ENCODE measurements at places on chromosomes 4 and X.

- DNase-seq, result no peak
Observed at GRCh38 chrX:13716905-13717304, 17.5 kb downstream of the TRAPPC2 start.

GRCh38 chrX:154540897-154541535 lies 5.6 kb downstream of the G6PD start:
- DNase-seq, result no peak

- DNase-seq, result no peak
Observed at GRCh38 chr4:173214661-173215060, 46.0 kb downstream of the GALNT7 start.

DNA sequence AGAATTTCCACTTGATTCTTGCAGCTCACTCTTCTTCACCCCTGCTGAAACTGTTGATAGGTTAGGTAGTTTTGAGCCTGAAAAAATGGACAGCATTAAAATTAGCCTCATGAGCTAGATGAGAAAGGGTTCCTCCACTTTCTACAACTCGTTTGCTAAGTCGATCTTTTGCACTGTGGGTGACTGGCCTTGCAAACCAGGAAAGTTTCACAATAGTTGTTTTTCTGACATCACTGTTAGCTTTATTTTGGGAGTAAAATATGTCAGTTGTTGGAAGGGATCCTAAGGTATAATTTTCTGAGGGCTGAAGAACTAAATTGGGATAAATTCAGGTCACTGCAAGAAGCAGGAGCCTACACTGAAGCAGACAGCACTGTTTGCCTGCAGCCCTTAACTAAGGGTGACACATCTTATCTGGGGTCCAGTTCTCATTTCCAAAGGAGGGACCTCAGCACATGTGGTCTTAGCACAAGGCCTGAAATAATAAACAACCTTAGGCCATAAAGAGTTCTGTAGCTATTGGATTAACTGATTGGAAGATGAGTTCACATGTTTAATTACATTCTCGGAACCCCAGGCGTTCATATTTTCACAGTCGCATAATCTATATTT lies 29.1 kb downstream of the ANAPC4 start:
- no peak for DNase-seq

DNA sequence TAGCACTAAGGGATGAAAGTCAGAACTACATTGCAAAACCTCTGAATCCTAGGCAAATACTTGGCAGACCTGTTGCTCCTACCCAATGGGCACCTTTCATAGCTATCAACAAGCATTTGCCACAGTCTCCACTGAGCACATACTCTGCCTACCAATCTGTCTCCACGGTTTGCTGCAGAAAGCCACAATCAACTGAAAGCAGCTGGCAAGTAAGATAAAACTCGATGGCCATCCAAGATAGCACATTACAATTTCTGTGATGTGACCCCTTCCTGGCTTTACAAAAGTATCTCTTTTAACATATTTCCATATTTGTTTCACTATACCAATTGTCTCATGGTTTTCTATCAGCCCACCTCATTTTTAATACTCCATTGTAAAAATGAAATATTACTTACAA lies 1060.5 kb upstream of the INTU start:
- no peak for DNase-seq

DNA sequence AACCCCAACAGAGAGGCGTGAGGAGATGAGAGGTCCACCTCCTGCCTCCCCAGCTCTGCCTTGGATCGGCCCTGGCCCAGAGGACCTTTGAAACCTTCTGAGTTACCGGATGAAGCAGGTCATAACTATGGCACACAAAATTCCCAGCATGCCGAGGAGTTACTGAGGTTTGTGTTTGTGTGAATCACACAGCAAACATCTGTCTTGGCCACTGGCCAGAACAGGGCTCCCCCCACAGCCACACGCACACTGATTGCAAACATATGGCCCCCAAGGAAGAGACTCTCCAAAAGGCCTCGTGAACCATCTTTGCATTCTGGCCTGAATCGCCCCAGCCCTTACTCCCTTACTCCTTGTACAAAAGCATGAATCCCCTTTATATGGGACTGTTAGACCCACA lies 18.9 kb downstream of the RPS4X start:
- no peak for DNase-seq

DNA sequence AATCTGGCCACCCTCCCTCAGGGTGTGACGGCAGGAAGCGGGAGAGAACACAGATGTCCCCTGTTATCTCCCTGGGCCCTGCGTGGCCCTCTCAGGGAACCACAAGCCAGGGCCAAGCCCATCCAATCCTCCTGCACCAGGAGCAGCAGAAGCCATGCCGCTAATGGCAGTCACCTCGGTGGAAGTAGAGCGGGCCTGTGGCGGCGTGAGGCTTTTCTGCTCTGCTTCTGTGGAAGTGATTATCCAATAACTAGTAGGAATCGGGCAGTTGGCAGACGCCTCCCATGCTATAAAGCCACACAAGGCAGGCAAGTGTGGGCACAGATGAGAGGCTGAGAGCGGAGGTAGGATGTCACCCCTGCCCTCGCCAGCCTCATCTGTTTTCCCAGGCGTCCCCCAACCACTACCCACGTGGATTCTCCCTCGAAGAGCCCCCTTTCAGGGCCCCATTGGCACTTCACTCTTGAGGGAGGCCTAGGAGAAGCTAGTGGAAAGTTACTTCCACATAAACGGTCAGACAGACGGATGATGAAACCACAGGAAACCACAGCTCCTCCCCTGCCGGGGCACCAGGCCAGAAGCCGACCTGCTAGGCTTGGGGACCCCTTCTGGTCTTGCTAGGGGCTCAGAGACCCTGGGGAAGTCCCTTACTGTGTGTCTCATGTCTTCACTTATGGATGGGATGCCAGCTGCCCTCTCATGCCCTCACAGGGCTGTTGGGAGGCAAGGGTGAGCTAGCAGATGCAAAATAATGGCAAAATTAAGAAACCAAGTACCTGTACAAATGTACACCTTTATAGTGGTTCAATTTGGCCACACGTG lies 18.8 kb upstream of the TMSB4X start:
- DNase-seq, result peak; percentile 47

GRCh38 chrX:17547658-17548057 lies 172.7 kb downstream of the NHS start:
- no peak for DNase-seq

GRCh38 chrX:72621625-72622485 lies 49.2 kb upstream of the HDAC8 start:
- no peak for DNase-seq

DNA sequence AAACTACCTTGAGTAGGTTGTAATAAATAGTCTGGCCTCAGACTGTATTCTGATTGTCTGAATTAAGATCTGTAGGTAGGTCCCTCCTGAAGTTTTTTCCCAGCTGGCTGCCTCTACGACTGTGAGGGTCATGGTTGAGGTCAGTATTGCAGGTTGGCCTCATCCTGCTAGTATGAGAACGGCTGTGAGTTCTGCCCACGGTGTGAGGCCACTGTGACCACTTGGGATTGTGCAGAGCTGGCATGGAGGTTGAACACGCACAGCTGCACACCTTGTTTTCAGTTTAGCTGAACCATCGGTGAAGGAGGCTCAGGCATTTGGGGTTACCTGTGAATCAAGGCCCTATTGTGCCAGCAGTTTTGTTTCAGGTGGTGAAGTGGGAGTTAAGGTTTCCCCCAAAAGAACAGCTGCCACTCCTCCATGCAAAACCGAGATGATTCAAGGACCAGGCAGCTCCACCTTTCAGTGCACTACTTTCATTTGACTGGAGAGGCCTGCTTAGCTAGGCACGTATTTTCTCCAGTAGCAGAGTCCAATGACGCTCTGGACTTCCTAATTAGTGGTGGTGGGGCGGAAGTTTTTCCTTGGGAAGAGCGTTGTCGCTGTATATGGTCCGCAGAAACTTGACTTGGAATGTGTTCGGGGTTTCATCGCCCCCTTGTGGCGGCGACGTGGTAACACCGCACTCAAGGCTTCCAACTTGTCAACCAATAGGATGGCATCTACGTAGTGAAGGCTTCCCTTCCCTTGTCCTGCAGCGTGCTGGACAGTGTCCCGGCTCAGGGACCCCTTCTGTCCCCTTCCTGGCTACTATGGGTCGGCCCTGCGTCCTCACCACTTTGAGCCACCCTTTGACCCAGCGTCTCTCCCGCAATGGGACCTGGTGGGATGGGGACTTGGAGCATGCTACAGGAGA lies 13.8 kb downstream of the CMC4 start:
- no peak for DNase-seq

- DNase-seq, result no peak
Observed at GRCh38 chr4:100569196-100569595, 51.4 kb upstream of the EMCN start.

DNA sequence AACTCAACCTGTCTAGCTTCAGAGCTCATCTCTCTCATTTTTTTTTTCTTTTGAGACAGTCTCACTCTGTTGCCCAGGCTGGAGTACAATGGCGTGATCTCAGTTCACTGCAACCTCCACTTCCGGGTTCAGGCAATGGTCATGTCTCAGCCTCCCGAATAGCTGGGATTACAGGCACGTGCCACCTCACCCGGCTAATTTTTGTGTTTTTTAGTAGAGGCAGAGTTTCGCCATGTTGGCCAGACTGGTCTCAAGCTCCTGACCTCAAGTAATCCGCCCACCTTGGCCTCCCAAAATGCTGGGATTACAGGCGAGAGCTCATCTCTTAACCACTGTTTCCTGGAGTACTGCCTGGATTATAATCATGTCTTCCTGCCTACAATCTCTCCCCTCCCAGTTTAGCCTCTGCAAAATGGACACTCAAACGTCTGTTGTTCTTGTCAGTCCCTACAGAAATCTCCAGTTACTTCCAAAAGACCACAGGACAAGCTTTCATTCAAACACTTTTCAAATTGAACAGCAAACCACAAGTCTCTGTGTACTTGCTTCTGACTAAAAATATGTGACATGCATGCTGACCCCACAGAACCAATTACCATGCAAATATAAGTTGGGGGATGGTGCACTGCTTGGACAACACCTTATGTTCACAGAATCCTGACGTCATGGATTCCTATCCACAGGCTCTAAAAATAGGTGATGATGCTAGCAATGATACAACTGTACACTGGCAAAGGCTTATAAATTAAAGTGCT lies 137.2 kb downstream of the SH3KBP1 start:
- no peak for DNase-seq

DNA sequence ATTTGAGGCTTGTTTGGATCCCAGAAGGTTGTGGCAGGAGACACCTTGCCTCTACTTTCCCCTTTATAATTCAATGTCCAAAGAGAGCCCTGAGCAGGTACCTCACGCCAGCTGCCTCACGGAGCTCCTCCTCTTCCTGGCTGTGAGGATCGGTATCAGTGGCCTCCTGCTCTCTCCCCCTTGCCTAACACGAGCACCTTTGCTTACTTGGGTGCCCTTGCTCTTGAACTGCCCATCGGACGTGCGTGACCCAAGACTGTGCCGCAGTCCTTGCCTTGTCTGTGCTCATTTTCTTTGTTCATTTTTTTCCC lies 27.8 kb upstream of the MSANTD1 start:
- DNase-seq, result no peak

DNA sequence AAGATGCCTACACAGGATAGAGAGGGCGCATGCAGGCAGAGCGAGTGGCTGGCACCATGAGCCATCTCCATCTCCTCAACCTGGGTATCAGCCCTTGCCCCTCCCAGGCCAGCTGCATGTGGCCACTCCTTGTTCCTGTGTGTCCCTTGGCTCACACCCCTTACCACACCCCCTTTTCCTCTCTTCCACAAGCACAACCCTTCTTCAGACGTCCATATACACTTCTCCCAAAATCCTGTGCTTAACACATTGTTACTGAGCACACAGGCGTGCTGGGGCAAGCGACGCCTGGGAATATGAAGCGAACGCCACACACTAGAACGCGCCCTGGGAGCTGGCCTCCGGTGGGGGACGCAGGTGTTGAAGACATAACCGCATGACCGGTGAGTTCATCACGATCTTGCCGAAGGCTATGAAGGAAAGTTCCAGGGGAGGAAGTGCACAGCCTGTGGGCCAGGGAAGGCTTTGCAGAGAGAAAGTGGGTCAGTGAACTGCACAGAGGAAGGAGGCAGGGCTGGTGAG lies 19.1 kb upstream of the KIAA0232 start:
- DNase-seq, result no peak

DNA sequence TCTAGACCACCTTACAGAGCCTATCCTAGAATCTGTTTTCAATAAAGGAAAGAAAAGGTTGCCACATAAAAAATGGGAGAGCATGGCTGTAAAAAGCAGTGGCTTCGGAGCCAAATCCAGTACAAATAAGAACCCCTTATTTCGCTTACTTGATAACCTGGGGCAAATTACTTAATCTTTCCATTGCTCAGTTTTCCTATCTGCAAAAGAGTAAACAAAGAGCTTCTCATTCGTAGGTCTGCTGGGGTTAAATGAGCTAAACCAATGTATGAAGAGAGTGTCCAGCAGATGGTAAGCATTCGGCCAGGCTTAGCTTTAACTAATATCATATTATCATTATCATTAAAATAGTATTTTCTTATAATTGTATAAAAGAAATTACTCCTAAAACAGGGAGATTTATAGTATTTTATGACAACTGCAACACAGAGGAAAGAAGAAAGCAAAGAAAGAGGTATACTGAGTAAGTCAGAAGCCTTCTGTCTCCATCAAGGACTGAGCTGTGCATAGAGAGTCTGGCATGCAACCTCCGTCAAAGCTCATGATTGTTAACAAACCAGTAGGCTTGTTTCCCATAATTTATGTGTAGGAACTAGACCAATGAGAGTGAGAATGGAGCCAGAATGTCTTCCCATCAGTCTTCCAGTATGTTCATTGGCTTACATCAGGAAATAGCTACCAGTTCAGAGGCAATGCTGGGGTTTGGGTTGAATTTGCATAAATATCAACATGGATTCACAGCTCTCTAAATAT lies 364.9 kb downstream of the UNC5C start:
- DNase-seq, result no peak

GRCh38 chr4:123093236-123093635 lies 170.8 kb upstream of the NUDT6 start:
- no peak for DNase-seq

DNA sequence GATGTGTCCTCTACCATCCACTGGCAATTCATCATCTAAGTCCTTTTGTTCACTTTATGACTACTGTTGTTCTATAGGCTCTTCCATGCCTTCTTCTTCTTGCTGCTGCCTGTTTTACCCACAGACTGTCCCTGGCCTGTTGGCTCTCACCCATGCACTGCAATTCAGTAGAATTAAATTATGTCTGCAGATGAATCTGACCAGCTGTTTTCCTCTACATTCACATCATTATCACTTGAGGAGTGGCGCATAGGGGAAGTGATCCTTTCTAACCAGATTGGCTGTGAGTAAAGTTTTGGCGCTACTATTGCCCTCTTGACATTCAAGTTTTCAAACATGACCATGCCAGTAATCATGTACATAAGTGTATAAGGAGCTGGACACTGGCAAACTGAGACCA lies 91.7 kb downstream of the FRMPD4 start:
- DNase-seq, result no peak

GRCh38 chr4:181148470-181148869 lies 1094.7 kb upstream of the TENM3 start:
- DNase-seq, result no peak

- DNase-seq, result no peak
Observed at GRCh38 chr4:186954509-186954908, 230.9 kb upstream of the FAT1 start.

- DNase-seq, result no peak
Observed at GRCh38 chr4:147975933-147976928, 244.3 kb downstream of the ARHGAP10 start.

GRCh38 chr4:147813109-147813773 lies 81.4 kb downstream of the ARHGAP10 start:
- no peak for DNase-seq
